ENCODE measurements at places on chromosomes 12 and 14. TPM values are rescaled to one million over a fixed set of nuclear protein-coding genes. Genes with fewer than 3 reads are reported as not detected.

DNA sequence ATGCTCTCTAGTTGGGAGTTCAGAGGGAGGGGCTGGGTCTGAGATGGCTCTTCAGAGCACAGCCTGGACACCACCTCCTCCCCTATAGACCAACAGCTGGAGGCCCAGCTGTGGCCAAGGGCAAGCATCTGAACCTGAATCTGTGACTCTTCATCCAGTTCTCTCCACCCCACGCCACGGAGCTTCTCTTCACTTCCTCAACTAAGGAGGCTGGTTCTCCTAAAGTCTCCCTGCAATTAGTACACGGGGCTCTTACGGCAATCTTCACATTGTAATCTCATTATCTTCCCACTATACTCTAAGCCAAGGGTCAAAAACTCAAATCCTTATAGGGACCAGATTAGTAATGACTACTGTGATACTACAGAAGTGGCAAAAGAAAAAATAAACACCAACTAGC, 9.8 kb downstream of the NRDE2 start:
- no peak for DNase-seq

DNA sequence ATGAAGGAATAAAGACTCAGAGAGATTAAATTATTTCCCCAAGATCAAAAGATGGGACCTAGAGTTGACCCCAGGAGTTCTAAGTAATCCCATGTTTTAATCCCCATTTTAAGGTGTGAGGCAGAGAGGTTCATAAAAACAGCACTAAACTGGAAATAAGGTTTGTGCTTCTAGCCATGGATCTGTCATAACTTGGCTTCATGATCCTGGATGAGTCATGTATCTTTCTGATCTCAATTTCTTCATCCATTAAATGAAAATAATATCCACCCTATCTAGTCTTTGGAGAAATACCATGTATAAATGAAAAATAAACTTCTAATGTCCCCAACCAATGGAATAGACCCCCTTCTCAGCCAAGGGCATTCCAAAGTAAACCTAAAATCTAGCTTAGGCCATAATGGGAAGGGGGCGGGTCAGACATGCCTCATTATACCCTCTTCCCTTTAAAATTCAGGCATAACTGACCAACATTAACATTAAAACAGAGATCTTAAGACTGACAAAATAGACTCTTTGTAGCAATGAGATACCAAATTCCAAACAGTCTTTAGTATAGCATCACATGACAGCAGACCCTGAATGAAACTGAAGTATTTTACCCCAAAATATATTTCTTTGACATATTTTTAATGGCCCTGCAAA, 47.8 kb downstream of the SLC41A2 start:
- no peak for DNase-seq

- no peak for DNase-seq
These were observed 232.5 kb upstream of the NOS1 start for GRCh38 chr12:117593815-117594400.

Gene PRKAB1
- 16.1 TPM for total RNA-seq

- DNase-seq: no peak
These were observed 42.1 kb downstream of the ACTN1 start for GRCh38 chr14:68936980-68937379.

DNA sequence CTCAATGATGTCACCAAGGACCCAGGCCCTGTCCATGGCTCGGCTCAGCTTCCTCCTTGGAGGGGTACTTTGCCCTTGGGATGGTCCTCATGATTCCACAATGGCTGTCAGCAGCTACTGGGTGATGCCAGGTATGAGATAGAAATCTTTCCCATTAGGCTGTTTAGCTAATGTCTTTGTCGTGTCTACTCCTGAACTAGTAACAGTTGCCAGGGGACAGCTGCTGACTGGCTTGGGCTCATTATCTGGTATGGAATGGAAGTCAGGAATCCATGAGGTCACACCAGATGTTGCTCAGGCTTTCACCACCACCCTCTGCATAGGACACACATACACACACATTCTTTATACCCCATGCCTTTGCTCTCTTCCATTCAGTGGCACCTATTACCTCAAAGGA, 9.2 kb downstream of the PRPH start:
- no peak for DNase-seq

GRCh38 chr12:953776-954175, 4.3 kb upstream of the RAD52 start:
- no peak for DNase-seq

- DNase-seq: no peak
These were observed 45.0 kb downstream of the SYNE3 start for GRCh38 chr14:95471476-95471875.

Gene IQSEC3
- 7.7 TPM for total RNA-seq

DNA sequence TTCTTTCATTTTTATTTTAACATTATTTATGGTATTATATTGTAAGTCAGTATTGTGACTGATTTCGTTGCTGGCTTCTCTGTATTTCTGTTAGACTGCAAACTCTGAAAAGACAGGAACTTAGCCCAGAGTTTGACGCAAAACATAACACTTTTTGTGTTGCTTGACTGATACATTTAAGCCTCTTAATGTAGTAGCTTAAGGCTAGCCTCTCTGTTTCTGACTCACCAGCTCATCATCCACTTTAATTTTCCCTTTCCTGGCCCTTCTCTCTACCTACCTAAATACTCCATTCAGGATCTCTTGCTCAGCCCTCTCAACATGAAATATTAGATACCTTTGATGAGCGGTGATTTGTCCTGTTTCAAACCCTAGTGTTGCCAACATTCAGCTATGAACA, 420.6 kb downstream of the LRFN5 start:
- DNase-seq: peak; percentile 86

DNA sequence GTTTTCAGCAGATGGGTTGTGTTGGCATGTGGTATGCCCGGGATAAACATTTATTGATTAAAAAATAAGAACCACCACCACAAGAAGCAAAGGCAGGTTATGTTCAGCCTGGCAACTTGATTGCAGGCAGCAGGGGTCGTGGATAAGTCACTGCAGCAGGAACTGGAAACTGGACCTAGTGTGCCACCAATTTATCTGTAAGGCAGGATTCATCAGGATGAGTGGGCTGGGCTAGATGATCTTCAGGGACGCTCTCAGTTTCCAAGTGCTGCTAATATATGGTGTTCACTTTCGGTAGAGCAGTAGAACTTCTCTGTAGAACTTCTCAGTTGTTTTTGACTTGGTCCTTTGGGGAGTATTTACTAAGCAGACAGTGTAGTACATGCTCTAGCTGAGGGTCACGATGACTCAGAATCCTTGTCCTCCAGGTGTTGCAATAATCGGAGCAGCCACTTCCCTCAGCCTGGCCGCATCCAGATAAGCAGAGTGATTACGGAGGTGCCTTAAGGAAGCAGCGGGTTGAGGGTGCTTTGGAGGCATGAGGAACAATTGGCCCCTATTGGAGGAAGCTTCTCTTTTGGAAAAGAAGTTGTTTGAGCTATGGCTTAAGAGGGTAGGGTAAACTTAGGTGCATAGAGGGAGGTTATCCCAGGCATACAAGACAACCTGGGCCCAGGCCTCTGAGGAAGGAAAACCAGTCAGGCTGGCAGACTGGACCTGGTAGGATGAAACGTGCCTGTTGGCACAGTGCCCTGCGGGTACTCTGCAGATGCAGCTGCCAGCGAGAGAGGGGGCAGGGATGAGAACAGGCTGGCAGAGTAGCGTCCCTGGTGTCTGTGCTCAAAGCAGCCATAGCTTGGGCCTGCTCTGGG, 104.0 kb downstream of the GPR135 start:
- no peak for DNase-seq

GRCh38 chr14:57512220-57512619, 18.6 kb upstream of the CCDC198 start:
- DNase-seq: peak; percentile 31

Gene PRH2
- total RNA-seq: 1.4 TPM

DNA sequence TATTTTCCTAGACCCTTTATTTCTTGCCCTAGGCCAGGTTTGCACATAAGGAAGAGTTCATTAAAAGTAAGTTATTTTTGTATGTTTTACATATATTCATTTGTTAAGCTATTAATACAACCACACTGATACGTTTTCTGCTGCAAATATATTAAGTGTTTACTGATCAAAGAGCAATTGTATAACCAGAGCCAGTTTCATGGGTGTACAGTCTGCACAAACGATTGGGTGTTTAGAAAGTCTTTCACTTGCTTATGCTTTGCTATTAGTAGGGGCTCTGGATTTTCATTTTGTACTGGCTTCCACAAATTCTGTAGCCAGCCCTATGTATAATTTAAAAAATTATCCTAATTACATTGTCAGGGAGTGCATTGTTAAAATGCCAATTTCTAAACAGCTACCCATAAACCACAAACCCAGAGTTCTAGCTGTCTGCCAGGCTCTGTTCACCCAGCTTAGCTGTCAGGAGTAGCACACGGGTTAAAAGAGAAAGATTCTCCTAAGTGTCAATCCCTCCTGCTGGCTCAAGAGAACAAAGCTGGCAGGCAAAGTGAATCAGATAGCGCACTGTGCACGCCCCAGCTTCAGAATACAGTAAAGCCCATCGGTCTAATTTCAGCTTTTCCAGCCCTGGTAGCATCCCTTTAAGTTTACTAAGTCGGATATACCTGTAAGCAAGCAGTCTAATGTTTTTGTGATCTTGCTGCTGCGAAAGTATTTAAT, 151.0 kb upstream of the LMO3 start:
- DNase-seq: peak; percentile 52

Gene ACOT2
- 48.2 TPM for total RNA-seq

DNA sequence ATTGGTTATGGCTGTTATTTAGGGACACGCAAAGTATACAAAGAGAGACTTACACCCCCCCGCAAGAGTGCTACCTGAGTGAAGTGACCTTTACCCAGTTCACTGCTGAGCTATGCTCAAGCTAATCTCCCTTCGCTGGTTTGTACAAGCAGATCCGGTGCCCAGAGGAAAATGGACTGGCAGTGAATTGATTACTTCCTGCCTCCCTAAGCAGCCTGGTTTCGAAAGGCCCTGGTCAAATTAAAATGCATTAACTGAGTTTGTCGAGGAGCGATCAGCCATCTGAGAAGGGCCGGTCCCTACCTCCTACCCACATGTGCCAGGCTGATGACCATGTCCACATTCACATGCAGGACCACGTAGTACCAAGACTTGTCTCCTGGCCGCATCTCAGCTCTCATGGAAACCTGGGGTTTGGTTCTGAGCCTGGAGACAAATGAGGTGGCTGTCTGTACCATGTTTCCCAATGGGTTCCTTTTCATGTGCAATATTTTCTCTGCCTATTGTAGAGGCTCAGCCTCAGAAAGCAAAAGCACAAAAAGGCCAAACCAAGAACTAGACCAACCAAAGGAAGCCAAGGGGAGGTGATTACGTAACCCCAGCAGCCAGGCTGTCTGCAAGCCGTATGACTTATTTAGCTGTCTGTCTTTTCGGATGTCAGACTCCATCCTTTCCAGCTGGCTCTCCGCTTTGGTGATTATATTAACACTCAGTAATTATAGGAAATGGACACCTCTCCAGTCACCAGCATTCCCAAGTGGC, 284.7 kb upstream of the PWP1 start:
- no peak for DNase-seq

Gene CEP170B
- 7.9 TPM for total RNA-seq

Gene SP7
- total RNA-seq: 0.24 TPM

Measured in umbilical cord (tissue), 2 donors.